Osteoblast (primary cell): ENCODE measurements at places on chromosomes 16 and 17.

DNA sequence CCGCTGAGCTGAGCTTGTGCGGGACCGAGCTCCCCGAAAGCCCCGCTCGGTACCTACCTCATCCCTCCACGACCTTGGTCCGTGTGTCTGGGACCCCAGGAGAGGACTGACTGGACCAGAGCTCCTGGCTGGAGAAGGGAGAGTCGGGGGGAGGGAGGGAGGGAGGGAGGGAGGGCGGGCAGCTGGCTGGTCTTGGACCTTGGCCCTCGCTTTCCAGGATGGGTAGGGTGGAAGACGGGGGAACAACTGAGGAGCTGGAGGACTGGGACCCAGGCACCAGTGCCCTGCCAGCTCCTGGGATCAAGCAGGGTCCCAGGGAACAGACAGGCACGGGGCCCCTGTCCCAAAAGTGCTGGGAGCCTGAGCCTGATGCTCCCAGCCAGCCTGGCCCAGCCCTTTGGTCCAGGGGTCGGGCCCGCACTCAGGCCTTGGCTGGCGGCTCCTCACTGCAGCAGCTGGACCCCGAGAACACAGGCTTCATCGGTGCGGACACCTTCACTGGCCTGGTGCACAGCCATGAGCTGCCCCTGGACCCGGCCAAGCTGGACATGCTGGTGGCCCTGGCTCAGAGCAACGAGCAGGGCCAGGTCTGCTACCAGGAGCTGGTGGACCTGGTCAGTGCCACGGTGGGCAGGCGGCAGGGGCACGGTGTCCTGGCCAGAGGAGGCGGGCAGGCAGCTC, 553 bp downstream of the RHBDL1 start:
- DNase-seq, result peak; percentile 92

GRCh38 chr17:40452921-40453378, 9.7 kb downstream of the IGFBP4 start:
- DNase-seq, result no peak

DNA sequence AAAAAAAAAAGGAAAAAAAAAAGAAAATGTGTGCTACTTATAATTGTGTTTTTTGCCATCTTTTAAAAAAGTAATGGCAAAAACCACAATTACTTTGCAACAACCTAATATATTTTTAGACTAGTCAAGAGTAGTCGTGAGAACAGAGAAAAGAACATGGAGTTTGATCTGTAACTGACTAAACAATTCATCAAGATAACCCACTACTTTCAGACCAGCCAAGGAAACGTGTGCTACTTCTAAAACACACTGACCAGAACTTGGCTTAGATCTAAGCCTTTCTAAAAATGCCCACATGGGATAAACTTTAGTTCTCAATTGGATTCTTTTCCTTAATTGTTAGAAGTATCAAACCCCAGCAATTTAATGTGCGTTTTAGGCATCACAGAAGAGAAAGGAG, 616 bp downstream of the PECAM1 start:
- DNase-seq, result no peak

GRCh38 chr16:4507588-4508345, 30.8 kb downstream of the CDIP1 start:
- DNase-seq, result peak; percentile 17

- peak; percentile 96 for DNase-seq
These were observed 458 bp downstream of the SLC12A4 start for GRCh38 chr16:67967958-67968399.
